Activated naive CD4-positive, alpha-beta T cell (primary cell): ENCODE measurements at places on chromosomes 2 and 18.

GRCh38 chr2:205212357-205212756 is 469.9 kb upstream of the NRP2 start:
- DNase-seq: no peak

- no peak for DNase-seq
These were observed 424.4 kb upstream of the REG3G start for GRCh38 chr2:78601113-78601512.

- no peak for DNase-seq
These were observed 356.5 kb upstream of the HNMT start for GRCh38 chr2:137607722-137608318.

DNA sequence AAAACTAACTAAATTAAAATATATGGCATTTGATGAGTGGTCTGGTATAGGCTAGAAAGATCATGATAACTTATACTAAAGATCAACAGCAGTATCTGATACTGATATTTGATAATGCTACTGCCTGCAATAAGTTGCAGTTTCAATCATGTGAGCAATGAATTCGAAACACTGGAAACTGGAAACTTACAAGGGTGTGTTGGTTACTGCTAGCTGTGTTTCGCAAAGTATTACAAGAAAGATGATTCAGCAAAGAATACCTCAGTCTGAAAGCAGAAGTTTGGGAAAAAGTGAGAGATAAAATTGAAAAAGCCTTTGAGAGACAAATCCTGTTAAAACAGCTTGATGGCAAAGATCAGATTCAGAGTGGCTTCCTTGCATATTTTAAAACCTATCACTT is 294.5 kb downstream of the CCDC178 start:
- no peak for DNase-seq

DNA sequence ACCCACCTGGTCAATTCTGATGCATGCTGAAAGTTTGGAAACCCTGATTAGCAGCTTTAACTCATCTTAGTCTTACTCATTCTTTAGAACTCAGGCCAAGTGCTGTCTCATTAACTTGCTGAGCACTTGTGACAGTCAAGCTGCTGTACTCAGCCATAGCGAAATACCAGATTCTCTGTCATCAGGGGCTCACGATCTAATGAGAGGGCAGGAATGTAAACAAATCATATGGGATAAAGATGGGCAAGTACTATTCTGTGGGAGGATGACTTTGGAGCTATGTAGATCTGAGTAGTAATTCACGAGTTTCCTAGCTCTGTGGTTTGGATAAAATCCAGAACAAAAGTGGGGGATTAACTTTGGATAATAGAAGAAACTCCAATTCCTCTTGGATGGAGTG is 376.6 kb downstream of the HRH4 start:
- no peak for DNase-seq

GRCh38 chr2:237170020-237170419 is 84.3 kb downstream of the COPS8 start:
- DNase-seq: no peak

DNA sequence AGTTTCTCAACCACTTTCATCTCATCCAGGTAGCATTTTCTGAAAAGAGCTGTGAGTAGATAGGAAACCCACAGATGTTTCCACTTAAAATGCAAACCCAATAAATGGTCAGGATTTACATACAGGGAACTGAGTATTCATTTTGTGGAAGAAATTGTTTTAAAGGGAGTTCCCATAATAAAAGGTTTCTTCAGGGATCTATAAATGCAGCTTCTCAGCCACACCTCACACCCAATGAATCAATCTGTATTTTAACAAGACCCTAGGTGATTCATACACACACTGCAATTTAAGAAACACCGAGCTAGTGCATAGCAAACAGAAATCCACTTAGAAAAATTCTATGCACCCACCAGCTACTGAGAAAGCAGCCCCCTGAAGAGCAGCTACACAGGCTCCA is 140.1 kb upstream of the ACAA2 start:
- DNase-seq: no peak

GRCh38 chr2:151071382-151071781 is 190.3 kb downstream of the RBM43 start:
- no peak for DNase-seq

DNA sequence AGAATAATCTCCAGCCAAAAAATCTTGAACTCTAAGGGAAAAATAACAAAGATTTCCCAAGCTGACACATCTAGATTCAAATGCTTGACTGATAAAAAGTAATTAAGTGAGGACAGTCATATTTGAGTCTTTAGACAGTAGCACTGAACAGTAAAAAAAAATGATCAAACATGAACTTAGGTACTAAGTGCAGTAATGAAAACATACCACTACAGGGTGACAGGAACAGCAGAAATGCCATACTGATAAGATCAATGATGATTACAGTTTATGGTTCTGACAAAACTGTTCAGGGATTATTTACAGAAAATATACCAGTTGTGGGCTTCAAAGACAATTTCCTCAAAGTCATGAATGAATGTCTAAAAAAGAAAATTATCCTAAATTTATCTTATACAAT is 80.3 kb downstream of the OSBPL1A start:
- no peak for DNase-seq

DNA sequence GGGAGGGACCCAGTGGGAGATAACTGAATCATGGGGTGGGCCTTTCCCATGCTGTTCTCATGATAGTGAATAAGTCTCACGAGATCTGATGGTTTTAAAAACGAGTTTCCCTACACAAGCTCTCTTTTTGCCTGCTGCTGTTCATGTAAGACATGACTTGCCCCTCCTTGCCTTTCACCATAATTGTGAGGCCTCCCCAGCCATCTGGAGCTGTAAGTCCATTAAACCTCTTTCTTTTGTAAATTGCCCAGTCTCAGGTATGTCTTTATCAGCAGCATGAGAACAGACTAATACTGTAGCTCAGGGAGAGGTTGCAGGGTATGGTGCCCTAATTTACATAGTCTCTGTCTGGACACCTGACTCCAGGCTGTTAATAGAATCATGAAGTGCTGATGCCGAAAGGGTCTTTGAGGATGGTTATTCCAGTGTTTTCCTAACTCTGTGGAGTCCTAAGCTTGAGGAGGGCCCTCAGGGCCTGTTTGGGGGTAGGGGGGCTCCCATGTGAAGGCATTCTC is 343.2 kb downstream of the ALK start:
- DNase-seq: no peak

DNA sequence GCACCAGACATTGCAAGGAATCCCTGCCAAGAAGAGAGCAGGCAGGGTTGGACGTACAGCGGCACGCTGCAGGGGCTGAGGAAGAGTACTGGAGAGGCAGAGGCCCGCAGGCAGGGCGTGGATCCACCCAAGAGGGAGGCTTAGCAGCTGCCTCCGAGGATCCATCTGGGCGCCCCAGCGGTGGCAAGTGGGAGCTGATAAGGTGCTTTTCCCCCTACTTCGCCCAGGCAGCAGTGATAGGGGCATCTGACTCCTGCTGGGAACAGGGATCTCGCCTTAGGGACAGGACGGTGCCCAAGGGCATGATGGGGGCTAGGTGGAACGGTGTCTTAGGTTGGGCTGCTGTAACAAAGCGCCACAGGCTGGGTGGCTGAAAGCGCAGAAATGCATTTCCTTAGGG is 67.4 kb upstream of the HS6ST1 start:
- no peak for DNase-seq

- DNase-seq: no peak
These were observed 32.7 kb downstream of the COX7A2L start for GRCh38 chr2:42328148-42328833.

GRCh38 chr2:176492583-176492982 is 223.3 kb downstream of the MTX2 start:
- no peak for DNase-seq

DNA sequence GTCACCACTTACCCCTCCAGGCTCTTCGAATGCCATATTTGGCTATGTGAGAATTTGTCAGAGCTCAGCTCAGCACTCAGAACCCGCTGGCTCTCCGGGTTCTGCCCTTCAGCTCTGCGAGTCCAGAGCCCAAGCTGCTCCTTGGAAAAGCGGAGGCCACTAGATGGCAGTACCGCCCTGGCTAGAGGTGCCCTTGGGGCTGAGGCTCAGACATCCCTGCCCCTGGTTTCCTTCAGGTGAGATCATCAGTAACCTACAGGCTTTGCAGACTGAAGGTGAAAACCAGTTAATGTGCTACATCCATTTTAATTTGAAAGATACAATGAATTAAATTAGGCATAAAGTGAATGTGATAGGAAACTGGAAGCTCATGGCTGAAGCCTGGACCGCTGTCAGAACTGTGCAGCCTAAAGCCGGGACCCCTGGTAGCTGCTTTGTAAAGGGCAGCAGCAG is 285.6 kb downstream of the AGAP1 start:
- no peak for DNase-seq

DNA sequence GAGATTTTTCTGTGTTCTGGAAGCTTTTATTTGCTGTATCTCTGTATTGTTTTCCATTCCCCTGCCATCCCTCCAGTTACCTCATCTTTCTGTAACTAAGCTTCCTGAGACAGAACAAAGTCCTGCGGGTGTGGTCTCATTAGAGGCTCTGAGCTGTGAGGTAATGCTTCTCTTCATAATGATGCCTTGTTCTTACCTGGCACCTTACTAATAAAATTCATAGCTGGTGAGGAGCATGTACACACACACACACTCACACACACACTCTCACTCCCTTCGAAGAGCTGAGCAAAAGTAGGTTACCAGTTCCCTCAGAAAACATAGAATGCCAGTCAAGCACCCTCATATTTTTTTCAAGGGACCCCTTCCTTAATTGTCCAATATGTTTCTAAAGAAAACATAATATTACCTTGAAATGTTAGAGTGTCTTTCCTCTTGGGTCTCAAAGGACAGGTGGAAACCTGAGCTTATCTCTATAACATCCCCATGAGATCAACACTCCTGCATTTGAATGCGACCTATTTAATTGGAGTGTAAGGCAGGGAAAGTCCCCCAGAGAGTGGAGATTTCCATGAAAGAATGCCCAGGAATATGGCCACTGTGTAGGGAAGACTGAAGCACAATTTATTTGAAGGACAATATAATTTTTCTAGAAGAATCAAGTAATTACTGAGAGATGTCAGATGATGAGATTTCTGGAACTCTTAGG is 161.6 kb upstream of the NCK2 start:
- no peak for DNase-seq

GRCh38 chr2:26542194-26542455 is 64.2 kb upstream of the OTOF start:
- no peak for DNase-seq

DNA sequence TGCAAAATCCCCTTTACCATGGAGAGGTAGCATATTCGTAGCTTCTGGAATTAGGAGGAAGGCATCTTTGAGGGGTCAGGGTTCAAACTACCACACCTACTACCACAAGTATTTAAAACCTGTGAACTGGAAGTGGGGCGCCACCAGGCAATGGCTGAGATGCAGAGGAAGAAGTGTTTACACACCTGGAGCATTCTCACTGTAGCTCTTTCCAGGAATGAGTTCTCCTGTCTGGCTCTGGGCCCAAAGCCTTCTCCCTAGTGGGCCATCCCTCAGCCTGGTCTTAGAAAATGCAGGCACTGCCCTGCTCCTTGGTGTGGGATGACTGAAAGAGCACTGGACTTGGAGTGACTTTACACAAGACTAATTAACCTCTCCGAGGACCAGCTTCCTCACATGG is 30.7 kb upstream of the FOXI3 start:
- DNase-seq: no peak

- DNase-seq: no peak
These were observed 31.1 kb downstream of the DTNB start for GRCh38 chr2:25642298-25642697.

DNA sequence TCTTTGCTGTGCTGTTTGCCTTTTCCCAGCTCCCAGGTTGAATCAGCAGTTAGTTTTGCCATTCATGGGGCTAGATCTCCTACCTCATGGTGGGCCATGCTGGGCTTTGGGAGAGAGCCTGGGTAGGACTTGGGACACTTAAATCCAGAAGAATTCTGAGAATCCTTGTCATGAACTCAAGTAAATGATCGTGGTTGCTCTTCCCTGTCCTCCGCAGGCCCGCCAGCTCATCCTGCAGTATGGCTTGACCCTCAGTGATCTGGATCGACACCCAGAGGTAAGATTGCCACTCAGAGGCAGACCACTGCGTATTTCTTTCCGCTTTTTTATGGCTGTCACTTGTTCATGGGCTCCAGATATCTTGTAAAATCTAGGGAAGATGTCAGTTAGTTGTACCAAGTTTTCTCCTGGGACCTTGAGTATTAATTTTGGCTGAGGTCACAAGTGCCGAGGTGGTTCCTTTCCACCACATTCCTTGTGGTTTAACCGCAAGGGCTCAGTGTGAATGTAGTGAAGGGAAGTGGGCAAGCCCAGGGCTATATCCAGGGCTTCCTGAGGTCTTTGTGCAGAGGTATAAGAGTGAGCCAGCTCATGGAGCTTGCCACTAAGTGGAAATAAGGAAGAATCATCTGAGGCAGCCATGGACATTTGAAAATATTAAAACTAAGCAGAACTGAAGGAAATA is 37.7 kb downstream of the RPIA start:
- DNase-seq: no peak

DNA sequence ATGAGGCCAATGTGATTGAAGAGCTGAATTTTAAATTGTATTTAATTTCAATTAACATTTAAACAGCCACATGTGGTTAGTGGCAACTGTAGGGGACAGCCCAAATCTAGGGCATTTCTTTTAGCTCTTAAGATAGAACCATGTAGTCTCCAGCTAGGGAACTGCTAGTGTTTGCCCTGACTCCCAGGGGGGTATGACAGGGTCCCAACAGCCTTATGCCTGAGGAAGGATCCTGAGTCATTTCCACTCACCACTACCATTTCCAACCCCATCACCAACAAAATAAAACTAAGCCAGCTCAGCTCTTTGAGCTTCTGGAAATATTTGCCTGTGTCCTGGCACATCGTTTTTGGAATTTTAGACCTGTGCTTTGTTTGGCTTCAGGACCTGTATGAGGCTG is 13.7 kb upstream of the GMCL1 start:
- no peak for DNase-seq

DNA sequence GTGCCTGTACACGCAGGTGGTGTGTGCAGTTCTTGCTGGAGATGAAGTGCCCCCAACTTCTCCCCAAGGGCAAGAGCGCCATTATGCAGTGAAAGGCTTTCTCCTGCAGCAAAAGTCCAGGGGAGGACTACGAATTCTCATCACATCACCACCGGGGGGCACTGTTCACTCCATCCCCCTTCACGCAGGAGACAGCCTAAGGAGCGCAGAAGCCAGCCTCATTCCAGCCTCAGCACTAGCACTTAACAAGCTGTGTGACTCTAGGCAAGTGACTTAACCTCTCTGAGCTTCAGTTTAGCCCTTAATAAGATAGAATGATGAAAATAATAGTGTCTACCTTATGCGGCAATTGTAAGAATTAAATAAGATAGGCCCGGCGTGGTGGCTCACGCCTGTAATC is 32.3 kb downstream of the DNMT3A start:
- peak; percentile 43 for DNase-seq

- no peak for DNase-seq
These were observed 53.4 kb downstream of the AAK1 start for GRCh38 chr2:69589973-69590652.
